ENCODE measurements at places on chromosomes 13 and 19. TPM values are rescaled to one million over a fixed set of nuclear protein-coding genes. Genes with fewer than 3 reads are reported as not detected.

The SPTBN4 gene
- 7.4 TPM for total RNA-seq

The URAD gene
- total RNA-seq: not detected

The LILRA1 gene
- total RNA-seq: not detected

The DOHH gene
- 15.1 TPM for total RNA-seq

The PGLYRP1 gene
- not detected for total RNA-seq

The TPTE2 gene
- total RNA-seq: not detected

The ZNF229 gene
- 11.0 TPM for total RNA-seq

The RTBDN gene
- total RNA-seq: not detected

Measured in uterine smooth muscle cell (primary cell).